Right cardiac atrium (tissue), 5 donors: ENCODE measurements at places on chromosomes 3 and 15.

- DNase-seq = no peak
These were observed 875.4 kb downstream of the MCTP2 start for GRCh38 chr15:95106801-95107200.

DNA sequence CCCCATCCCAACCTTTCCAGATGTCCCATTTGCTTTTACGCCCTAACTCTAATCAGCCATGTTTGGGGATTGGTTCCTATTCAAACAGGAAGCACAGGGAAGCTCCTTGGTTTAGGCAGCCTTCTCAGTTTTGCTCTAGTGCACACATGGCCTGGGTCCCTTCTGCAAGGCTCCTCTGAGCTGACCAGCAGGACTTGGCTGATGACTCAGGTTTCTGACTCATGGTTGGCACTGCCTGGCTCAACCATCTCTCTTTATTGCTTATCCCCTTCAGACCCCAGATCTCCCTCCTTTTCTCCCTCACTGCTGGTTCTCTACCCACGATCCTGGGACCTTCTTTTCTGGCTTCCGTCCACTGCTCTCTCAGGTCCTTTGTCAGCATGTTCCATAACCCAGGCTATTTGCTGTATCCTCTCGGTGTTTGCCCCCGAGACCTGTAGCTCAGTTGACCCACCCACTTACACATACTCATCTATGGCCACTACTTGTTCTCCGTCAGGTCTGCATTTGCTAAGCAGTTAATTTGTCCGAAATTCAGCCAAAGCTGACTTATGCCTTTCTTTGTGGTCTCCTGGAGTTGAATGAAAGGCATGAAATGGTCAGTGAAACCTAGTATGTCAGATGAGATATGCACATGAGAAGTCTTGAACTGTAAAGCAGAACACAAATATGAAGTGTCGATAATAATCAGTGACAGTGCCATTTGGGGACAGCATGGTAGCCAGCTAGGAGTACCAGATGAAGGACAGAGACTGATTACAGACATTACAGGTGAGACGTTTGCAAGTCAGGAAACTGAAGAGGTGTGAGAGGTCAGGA lies 323.5 kb upstream of the ROPN1 start:
- no peak for DNase-seq

GRCh38 chr3:58041826-58042324 lies 33.7 kb downstream of the FLNB start:
- DNase-seq = no peak

DNA sequence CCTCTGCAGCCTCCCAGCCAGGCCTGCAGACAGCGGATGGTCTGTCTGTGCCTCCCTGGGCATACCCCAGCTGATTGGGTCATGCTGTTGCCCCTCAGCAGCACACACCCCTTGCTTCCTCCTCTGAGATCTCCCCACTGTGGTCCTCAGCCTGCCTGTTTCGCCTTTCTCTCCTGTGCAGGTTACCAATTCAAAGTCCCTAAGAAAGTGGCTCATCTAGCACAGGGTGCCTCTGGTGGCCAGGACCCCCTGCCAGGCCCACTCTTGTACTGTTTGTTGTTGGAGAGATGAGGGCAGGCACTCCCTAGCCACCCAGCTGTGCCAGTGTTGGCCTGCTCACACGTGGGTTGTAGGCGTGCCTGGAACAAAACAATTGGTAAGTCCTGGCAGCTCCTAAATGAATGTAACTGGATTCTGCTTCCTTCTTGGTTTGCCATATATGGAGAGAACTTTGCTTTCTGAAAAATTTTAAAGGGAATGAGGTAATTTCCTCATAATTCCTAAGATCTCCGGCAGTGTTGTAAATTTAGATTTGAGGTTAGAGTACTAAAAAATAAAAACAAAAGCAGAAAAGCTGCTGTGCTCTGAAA lies 213.2 kb upstream of the IL12A start:
- DNase-seq = peak; percentile 77

- DNase-seq = no peak
These were observed 220.0 kb upstream of the GRM7 start for GRCh38 chr3:6640907-6641306.

GRCh38 chr3:58629629-58630028 lies 36.9 kb downstream of the FAM3D start:
- no peak for DNase-seq

- DNase-seq = no peak
These were observed 44.8 kb upstream of the NTRK3 start for GRCh38 chr15:88301311-88301710.

GRCh38 chr15:91140601-91141000 lies 40.5 kb downstream of the SV2B start:
- no peak for DNase-seq

DNA sequence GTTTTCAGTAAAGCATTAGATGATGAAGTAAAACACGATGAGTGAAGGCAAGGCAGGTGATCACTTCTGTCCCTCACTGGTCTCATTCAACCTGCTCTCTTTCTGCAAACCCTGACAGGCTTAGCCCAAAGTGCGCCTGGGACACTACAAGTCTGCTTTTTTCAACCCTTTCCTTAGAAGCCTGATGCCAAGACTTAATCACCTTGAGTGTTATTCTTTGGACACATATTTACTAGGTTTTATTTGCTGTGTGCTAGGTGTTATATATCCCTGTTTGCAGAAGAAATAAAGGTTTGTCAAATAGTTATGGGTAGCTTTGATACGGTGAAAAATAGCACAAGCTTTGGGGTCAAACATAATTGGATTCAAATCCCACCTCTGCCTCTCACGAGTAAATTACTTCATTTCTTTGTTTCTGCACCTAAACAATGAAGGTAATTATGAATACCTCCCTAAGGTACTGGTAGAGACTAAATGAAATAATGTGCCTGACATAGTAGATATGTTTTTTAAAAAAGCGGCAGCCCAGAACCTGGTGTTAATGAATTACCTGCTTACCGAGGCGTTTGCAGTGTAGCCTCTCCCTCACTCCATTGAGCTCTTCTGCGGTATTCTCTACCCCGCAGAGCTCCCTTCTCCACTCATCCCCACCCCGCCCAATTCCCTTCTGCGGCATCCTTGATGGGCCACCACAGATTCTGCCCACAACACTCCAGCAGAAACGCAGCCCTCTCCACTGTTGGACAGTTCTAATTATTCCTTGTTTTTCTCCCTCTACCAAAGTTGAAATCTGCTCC lies 269.0 kb upstream of the TPM1 start:
- DNase-seq = no peak

DNA sequence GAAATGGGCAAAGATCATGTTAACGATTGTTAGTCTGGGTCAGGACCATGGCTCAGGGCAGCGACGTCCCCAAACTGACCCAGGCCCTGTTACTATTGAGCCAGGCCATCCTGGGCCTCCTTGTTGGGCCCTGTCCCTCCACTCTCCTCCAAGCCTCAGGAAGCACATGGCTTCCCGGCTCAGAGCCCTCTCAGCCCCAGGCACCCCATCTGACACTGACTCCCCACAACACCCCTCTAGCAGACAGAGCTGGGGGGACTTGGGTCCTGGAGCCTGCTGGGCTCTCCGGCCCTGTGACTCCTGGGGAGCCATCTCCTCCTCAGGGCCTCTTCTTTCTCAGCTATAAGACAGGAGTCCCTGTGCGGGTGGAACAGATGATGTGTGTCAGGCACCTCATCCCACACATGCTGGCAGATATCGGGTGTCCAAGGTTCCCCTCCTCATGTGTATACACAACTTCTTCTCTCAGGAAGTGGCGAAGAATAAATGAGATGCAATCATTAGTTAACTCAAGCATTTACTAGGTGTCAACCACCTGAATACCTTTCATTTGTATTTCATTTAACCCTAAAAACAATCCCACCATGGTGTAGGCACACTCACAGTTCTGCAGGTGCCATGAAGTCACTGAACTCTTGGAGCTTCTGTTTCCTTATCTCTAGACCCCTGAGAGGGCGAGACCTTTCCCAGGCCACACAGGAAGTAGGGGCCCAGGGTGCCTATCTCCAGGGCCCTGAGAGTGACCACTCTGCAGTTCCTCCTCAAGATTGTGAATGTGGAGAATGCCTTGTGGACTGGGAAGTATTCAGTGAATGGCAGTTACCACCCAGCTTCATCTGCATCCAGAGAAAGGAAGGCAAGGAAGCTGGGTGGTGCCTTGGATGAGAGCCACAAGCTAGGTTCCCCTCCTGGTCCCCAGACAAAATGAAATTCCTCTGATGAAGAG lies 282.5 kb upstream of the TLE3 start:
- no peak for DNase-seq

GRCh38 chr3:194485881-194486539 lies 792 bp downstream of the ATP13A3 start:
- DNase-seq = peak; percentile 73

DNA sequence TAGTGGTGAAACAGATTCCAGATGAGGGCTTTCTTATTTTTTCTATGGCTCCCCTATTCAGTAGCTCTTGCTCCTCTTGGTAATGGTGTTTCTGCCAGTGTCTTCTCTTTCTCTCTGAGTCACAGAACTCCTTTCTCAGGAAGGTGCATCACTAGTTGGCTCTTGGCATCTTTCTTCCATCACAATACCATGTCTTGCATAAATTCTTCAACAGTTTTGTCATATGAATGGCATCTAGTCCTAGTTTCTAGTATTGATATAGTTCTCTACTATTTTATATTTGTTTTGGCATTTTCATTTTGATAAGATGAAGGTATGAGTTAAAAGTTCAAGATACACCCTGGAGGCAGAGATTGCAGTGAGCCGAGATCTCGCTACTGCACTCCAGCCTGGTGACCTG lies 51.0 kb downstream of the REC114 start:
- DNase-seq = no peak

GRCh38 chr15:99121207-99121606 lies 16.3 kb downstream of the SYNM start:
- peak; percentile 7 for DNase-seq

DNA sequence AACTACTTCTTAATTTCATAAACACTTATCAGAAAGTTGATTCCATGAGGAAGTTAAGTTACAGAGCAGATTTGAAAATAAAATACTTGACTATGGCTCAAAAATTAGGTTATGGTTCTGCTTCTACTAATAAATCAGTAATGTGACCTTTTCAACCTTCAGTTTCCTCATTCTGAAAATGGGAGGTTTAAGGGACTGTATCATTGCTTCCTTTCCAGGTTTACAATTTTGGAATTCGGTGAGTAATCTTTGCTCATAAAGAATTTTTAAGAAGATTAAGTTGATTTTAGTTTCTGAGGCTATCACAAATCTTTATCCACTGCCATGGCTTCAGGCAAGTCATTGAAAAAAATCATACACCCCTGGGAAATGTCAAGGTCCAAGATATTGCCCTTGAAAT lies 1061.2 kb downstream of the DIPK2A start:
- DNase-seq = no peak
